MCF 10A (cell line): ENCODE measurements at places on chromosomes 7 and 10.

- no peak for DNase-seq
Observed at GRCh38 chr7:148589640-148590039, 926 bp upstream of the C7orf33 start.

DNA sequence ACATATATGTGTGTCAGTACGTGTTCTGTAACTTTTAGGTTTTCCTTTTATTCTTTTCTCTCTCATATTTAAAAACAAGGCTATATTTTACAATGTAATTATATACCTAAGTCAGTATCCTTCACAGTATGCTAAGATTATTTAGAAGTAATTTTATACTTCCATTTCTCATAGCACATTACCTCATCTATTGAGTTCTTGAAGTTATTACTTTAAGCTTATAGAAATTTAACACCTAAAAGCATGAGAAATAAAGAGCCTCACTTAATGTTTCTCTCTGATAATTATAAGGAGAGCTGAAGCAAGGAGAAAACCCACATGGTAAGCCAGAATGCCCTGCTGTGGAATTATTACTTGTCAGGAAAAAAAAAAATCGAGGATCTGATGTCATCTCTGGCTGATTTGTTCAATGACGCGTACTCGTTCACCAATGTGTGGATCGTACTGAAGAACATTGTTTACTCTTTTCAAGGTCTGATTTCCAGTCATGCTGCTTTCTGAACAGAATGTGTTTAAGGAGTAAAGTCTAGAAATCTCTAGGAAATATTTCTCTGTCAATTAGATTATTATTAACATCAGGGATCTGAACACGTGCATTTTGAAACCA is 21.9 kb downstream of the CACNB2 start:
- DNase-seq, result no peak

DNA sequence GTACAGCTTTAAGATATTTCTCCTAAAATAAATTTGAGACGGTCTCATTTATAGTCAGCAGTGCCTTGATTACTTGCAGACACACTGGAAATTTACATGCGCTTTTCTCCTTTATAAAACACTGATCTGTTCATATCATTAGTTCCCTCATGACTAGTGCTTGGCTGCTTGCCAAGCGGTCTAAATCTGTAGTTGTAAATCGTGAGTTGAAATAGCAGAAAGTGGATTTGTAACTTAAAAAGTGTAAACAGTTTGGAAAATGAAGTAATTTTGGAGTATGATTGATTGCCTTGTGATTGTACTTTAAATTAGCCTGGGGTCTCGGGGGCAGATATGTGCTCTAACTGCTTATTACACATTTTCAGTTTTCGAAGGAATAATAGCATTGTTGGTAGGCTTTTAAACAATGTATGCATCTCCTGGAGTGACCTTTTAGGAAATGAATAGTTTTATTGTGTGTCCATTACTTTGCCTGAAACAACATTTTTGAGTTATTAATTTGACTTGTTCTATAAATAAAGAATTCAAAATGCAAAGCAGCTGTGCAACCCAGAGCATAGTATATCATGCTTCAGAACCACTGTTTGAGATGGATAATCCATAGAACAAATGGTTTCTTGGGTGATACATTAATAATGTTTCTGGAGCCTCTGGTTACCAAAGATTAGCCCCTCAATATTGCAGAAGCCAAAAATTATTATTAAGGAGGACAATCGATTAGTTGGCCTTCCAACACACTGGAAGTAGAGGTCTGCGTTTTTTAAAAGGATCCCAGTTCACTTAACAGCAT is 73.3 kb downstream of the ARID5B start:
- peak; percentile 50 for DNase-seq

- no peak for DNase-seq
Observed at GRCh38 chr10:119537953-119538630, 4.4 kb downstream of the RGS10 start.

- DNase-seq, result no peak
Observed at GRCh38 chr7:90347759-90348158, 1.2 kb downstream of the GTPBP10 start.

GRCh38 chr7:66602159-66602558 is 26.5 kb upstream of the KCTD7 start:
- DNase-seq, result no peak

DNA sequence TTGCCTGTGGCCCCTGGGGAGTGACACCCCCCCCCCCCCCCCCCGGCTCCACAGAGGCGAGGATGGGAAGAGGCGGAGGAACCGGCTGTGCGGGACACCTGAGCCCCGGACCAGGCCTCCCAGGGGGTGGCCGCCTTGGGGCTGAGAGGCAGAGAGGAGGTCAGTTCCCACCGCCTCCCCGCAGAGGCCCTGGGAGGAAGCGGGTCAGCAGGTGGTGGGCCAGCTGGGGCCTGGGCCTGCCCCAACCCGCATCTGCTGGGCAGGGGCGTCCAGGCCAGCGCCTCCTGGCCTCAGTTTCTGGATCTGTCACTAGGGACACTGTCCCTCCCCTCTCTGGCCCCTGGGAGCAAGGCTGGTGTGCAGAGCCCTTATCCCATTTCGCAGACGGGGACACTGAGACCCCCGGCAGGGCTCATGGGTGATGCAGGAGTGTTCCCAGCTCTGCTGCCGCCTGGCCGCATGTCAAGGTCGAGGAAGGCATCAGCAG is 14.6 kb upstream of the LFNG start:
- DNase-seq, result no peak

DNA sequence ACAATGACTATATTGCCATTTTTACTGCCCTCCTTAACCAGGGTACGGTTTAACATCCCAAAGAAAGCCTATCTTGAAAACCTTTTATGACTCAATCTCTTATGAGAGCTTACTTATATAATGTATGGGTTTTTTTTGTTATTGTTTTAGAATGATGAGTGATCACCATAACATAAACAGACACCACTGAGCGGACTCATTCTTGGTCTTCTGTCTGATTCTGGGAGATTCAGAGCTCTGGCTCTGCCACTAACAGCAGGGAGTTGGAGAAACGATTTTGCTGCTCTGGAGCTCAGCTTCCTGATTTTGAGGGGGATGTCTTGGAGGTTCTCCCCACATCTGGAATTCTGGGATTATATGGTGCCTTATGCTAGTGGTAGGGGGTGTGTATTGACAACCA is 244.1 kb downstream of the FRMD4A start:
- no peak for DNase-seq
